ENCODE measurements at places on chromosomes 4 and X.

- DNase-seq, result no peak
Observed at GRCh38 chr4:1333256-1333655, 13.8 kb upstream of the UVSSA start.

GRCh38 chrX:124093222-124093621 is 131.7 kb downstream of the STAG2 start:
- no peak for DNase-seq

- DNase-seq, result no peak
Observed at GRCh38 chr4:84099599-84099998, 399.5 kb downstream of the NKX6-1 start.

GRCh38 chr4:169259271-169259670 is 11.5 kb downstream of the SH3RF1 start:
- no peak for DNase-seq

GRCh38 chr4:167421201-167421600 is 186.9 kb upstream of the SPOCK3 start:
- no peak for DNase-seq

- DNase-seq, result no peak
Observed at GRCh38 chrX:17328837-17329236, 46.2 kb upstream of the NHS start.

GRCh38 chrX:33892670-33893069 is 239.4 kb downstream of the FAM47A start:
- DNase-seq, result no peak

GRCh38 chr4:92519727-92520126 is 216.0 kb downstream of the GRID2 start:
- DNase-seq, result no peak

DNA sequence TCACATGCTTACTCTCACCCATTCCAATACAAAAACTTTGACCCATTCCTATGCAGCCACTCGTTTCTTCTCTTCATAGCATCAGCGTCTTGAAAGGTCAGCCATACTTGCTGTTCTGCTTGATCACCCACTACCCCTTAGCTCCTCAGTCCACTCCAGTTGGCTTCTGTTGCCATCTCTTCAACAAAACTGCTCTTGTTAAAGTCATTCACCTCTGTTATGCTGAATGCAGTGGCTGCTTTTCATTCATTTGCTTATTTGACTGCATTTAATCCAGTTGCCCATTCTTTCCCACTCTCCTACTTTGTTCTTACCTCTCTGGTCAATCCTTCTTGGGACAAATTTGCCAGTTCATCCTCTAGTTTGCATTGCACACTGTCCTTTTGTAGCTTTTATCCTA is 24.9 kb downstream of the CEP135 start:
- DNase-seq, result no peak

DNA sequence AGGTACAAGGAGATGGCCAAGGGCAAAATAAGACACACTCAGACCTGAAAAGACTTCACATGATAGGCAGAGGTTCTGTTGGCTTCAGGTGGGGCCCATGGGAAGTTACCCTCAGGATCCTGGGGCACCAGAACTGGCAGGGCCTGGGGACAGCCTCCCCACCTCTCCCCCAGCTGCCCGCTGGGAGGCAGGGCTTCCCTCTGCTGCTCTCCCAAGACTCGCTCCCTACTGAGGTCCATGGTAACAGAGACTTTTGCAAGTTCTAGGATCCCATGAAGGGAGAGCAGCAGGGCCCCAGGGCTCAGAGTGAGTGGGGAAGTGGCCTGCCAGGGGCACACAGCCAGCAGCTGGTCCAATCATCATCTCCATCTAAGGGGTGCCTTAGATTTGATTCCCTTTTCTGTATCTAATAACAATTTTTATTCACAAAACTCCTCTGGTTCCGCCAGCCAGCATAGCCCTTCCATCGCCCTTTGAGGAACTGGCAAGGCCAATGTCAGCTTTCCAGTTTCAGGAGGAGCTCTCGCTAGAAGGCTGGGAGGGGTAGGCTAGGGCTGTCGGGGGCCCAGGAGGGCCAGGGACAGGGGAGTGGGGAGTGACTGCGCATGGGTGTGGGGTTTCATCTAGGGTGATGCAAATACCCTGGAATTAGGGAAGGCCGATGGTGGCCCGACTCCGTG is 78.2 kb downstream of the SLC2A9 start:
- DNase-seq, result no peak

- no peak for DNase-seq
Observed at GRCh38 chrX:101359966-101360365, 11.4 kb upstream of the TIMM8A start.

DNA sequence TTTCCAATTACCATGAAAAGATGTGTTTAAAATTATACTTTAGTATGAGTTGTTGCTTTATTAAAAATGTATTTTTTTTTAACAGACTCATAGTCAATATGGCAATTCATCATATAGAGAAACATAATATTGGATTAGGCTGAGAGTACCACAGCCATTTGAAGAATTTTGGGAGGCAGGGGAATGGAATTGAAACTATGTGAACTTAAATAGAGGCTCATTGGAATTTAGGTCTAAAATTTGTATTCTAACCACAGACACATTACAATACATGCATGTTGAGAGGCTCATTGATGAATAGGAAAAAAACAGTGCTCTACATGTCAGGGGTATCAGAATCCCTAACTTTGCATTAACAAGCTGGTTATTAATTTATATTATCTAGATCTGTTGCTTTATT is 269.6 kb downstream of the DKK2 start:
- no peak for DNase-seq

GRCh38 chr4:73690051-73690738 is 50.2 kb upstream of the CXCL8 start:
- DNase-seq, result no peak

DNA sequence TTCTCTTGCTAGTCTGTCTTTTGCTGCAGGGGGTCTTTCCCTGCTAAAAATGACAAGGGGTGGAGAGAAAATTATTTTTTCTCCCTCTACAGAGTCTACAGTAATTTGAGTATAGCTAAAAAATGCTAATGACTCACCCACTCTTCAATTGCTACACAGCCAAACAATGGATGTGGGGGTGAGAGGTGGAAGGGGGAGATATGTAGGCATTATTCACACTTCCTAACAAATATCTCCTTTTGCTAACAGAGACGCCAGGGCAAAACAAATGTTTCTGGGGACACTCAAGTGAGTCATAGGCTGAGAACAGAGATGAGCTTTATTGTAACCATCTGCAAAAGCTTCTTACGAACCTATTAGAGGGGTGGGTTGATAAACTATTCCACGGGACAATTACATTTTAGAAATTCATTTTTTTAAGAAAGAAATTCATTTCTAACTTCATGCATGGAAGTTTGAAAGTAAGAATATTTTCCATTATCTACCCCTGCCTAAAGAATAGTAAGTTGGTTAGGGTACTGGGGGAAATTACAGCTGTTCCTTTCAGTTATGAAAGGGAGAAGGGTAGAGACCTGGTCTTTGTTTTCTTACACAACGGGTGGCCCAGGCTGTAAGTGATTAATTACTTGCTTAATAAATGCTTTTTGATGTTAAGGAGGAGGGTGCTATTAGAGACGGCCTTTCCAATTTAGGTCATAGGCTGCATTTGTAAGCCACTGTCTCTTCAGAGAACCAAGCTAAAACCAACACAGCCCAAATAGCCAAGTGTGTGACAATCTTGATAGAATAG is 12.8 kb downstream of the SCD5 start:
- DNase-seq, result no peak

DNA sequence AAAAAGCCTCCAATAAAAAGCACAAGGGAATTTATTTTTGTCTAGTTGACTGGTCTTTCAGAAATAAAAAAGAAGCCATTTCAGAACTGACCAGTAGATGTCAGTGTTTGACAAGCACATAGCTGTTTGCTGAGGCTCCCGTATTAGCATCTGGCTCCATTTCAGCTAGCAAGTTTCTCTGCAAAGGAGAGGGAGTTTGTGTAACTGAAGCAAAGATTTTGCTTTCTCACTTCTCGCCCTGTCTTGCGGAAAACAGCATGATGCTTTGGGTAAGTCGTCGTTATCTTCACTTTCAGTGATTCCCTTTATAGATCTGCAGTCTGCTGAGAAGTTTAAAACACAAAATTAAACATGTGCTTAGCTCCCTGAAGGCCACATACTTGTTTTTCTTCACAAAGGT is 85.5 kb downstream of the CT47B1 start:
- DNase-seq, result no peak

GRCh38 chr4:80058740-80059139 is 14.3 kb downstream of the ANTXR2 start:
- DNase-seq, result no peak

DNA sequence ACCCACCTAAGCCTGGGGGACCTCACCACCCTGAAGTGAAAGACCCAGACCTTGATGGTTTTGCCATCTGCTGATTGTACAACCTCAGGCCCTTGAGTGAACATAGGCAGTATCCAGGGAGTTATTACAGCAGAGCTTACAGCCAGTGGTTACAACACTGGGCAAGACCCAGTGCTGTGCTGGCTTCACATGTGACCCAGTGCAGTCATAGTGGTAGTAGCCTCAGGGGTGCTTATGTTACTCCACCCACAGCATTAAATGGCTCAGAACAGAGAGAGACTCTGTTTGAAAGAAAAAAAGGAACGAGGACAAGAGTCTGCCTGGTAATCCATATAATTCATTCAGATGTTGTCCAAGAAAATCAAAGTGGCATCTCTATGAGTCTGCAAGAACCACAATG is 45.2 kb upstream of the DACH2 start:
- DNase-seq, result no peak

DNA sequence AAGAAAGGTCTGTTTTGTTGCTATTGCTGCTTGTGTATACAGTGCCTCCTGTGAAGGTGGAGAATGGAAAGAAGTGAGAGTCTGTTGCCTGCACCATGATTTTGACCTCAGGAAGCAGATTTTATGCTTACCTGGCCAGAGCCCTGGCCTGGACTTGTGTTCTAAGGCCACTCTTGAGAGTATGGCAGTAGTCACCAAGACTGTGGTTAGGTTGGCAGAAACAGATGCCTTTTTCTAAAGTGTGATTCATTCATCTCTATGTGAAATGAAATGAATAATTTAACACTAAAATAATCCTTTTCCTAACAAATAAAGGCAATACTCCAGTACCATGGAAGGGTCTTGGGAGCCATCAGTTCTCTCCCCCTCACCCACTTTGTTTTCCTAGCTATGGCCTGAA is 161.8 kb downstream of the DCLK2 start:
- DNase-seq, result no peak

DNA sequence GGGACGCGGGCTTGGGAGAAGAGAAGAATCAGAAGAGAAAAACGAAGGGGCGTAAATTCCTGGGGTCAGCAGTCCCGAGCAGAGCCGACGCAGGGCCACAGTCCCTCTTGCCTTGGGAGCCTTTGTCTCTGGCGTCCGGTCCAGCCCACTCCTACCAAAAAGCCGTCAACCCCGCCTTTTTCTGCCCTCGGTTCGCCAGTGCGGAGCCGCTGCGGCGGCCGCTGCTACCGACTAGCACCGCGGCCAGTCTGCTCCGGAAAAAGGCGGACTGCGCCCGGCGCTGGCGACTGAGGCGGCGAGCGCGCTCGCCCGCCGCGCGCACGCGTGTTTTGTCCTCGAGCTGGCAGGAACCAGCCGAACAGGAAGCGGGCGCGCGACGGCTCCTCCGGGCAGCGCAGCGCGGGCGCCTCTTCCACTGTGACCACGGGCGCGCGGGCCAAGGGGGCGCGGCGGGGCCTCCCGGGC is 502 bp downstream of the HNRNPDL start:
- no peak for DNase-seq

DNA sequence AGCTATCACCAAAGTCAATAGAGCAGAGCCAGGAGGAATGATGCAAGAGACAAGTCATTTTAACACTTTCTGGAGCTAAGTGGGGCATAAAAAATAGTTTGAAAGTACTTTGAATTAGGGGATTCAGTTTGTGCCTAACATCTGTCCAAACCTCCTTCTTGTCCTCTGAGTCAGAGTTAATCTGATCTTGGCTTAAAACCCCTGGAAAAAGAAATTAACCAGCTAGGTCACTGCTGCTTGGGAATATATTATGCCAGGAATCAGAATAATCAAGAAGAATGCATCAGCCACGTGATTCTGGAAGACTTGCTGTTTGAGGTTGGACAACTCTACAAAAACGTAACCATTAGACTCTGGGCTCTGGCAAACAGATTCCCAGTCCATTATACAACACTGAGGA is 45.3 kb upstream of the EDA2R start:
- no peak for DNase-seq

- DNase-seq, result no peak
Observed at GRCh38 chr4:187562345-187562744, 433.2 kb upstream of the ZFP42 start.

- DNase-seq, result no peak
Observed at GRCh38 chr4:57064811-57065711, 45.1 kb downstream of the IGFBP7 start.

DNA sequence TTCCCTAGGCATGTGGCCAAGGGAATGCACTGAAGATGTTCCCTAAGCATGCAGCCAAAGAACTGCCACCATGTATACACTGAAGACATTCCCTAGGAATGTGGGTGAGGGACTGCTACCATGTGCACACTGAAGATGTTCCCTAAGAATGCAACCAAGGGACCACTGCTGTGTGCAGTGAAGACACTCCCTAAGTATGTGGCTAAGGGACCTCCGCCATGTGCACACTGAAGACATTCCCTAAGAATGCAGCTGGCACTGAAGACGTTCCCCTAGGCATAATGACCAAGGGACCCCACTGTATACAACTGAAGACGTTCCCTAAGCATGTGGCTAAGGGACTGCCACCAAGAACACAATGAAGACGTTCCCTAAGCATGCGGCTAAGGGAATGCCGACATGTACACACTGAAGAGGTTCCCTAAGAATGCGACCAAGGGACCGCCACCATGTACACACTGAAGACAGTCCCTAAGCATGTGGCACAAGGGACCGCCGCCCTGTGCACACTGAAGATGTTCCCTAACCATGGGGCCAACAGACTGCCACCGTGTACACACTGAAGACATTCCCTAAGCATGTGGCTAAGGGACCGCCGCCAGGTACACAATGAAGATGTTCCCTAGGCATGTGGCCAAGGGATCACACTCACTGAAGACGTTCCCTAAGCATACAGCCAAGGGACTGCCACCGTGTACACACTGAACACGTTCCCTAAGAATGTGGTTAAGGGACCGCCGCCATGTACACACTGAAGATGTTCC is 25.6 kb downstream of the DHRSX start:
- DNase-seq, result no peak
